ENCODE measurements at places on chromosomes 3 and 15.

DNA sequence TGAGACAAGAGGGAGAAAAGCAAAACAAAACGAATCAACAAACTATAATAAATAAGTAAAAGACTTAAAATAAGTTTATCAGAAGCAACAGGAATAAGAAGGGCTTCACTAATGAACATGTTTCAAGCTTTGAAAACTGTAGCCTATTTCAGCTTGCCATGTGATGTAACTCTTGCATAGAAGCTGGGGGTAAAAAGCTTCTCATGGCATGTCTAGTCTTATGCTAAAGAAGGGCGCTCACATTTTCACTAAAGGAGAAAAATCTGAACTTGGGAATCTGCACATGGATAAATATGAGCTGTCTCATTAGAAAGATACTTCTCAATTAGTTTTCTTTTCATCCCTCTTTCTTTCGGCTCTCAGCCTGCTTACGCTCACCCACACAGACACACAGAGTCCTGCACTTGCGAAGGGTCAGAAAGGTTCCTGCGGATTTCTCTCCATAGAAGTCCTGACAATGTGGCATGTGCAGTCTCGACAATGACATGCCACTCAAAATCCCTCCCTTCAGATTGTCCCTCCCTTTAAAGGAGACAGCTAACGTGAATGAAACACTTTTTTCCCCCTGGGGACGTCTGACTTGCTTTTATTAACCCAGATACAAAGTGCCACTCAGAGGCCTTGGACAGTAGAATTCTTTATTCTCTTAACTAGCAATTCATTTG is 568.9 kb upstream of the NR2F2 start:
- DNase-seq, result no peak

DNA sequence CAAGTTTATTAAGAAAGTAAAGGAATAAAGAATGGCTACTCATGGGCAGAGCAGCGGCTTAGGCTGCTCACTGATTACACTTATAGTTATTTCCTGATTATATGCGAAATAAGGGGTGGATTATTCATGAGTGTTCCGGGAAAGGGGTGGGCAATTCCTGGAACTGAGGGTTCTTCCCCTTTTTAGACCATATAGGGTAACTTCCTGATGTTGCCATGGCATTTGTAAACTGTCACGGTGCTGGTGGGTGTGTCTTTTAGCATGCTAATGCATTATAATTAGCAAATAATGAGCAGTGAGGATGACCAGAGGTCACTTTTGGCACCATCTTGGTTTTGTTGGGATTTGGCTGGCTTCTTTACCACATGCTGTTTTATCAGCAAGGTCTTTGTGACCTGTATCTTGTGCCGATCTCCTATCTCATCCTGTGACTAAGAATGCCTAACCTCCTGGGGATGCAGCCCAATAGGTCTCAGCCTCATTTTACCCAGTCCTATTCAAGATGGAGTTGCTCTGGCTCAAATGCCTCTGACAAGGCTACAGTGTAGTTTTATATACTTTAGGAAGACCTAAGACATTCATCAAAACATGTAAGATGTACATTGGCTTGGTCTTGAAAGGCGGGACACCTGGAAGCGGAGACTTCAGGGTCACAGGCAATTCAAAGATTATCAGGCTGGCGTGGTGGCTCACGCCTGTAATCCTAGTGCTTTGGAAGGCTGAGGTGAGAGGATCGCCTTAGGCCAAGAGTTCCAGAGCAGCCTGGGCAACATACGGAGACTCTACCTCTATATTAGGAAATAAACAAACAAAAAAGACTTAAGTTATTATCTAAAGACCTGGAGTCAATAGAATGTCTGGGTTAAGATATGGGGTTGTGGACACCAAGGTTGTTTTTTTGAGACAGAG is 3.2 kb upstream of the BLOC1S6 start:
- no peak for DNase-seq

DNA sequence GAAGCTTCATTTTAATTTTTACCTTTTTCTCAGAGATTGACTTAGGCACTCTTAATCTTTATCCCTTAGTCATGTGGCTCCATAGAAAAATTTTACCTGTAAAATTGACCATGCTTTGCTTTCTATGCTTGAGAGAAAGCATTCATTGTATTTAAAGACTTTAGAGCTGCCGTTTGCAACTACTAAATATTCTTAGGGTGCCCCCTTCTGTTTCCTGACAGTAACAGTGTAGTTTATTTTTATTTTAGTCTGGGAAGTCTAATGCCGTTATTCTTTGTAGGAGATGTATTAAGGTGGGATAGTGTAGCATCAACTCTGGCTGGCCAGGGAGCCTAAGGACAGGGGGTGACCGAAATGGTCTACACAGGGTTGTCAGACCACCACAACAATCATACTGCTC is 84.5 kb upstream of the SYNPR start:
- no peak for DNase-seq

DNA sequence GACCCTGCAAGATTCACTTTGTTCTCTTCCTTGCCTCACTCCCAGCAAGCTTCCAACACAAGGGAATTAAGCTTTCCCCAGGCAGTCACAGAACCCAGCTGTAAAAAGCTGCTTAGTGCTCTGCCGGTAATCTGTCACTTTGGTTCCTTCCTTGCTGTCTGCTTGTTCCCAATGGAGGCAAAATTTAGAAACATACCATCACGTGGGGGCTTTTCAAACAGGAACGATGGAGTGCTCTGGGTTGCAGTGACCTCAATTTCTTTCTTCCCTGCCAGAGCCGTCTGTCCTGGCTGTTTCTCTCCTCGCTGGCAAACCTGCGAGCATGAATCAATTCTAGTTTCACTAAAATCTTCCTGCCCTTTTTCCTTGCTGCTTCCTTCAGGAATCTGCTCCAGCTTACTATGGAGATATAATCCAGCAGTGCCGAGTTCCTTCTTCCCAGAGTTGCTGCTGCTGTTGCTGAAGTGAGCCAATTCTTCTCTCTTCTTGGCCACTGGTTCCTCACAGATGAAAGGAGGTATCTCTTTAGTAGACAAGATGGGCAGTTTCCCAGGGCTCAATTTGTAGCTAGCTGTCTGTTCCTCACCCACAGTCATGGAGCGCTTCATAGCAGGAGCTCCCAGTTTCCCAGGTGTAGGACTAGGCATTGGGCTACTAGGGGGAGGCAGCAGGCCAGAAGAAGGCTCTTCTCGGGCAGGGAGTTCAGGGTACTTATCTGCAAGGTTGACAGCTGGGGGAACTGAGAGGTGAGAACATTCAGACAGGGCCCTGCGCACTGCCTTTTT is 88.1 kb downstream of the DHX30 start:
- no peak for DNase-seq

- no peak for DNase-seq
These were observed 3.1 kb upstream of the FOXB1 start for GRCh38 chr15:60000824-60001609.

DNA sequence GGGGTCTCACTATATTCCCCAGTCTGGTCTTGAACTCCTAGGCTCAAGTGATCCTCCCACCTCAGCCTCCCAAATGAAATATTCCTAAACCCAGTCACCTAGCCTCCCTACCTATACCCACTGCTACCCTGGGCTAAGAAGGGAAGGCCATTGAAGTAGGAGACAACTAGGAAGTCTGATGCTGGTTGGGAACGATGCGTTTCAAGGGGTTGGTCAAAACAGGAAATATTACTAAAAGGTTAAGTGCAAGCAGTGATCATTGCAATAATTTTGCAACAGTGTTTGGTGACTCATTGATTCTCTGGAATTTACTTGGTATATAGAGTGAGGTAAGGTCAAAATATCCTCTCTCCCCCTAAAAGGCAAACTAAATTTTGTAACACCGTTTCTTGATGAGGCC is 4.6 kb upstream of the UQCRC1 start:
- DNase-seq, result no peak

DNA sequence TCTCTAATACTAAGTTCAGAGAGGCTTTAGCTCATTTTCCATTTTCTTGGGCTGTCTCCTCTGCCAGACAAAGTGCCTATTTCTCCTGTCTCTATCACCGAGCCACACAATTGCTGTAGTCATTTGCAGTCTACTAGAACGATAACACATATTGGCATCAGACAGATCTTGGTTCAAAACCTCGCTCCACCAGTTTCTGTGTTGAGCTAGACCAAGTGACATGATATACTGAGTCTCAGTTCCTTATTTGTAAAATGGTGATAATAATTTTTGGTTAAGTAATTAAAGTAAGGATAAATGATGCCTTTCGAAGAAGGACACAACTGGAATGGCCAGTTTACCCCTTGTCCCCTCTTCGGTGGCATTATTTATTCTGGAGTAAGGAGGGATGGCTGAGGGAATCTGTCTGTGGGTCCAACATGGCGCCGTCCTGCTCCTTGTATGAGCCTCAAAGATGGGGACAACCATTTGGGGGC is 398 bp upstream of the RAB7A start:
- no peak for DNase-seq

DNA sequence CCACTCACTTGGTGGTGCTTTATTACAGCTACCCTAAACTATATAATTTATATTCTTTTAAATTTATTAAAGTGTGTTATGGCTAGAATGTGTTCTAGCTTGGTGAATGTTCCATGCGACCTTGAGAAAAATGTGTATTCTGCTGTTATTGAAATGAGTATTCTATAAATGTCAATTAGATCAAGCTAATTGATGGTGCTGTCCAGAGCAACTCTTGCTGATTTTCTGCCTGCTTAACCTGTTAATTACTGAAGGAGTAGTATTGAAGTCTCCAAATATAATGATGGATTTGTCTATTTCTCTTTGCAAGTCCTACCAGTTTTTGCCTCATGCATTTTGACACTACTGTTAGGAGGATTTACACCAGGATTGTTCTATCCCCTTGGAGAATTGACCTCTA is 3.2 kb upstream of the TEX9 start:
- no peak for DNase-seq

DNA sequence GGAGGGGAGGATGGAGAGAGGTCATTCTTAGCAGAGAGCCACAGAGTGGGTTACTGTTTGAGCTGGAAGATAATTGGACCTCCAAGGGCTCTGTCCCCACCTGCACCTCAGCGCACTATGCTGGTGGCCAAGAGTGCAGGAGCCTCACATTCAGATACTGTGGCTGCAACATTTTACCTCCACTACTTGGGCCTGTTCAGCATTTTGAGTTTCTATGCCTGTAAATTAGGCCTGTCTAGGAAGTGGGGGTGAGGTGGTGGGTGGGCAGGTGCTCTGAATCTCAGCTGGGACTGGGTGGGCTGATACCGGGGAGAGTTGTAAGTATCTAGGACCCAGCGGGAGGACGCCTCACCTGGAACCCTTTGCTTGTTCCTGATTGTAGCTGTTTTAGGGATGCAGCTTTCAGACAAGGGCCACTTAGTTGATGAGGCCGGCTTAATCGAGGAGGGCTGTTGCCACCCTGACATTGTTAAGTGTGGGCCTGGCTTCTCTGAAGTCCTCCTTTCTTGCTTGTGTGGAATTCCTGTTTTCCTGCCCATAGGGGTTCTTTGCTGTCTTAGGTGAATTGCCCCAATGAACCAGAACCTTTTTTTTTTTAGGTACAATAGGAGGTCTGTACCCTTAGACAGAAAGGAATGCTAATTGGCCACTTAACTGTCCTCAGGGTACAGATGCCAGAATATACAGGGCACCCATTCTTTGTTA is 83.8 kb downstream of the SMAD3 start:
- DNase-seq, result no peak

DNA sequence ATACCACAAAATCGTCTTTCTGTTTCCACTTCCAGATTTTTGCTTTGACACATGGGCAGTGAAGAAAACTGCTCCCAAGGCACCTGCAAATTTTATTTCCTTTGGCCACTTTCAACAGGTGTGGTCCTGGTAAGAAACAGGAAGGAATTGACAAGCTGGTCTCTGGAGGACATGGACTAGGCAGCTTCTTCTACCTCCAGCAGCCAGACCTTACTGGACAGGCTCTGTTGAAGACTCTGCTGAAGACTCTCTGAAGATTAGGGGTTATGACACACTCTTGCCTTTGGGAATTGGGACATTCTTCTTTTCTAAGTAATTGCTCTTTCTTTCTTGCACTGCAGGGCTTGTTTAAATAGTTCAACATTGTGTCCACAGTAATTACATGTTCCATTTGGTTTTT is 147.7 kb upstream of the DCBLD2 start:
- DNase-seq, result no peak

GRCh38 chr3:182906036-182906435 is 74.3 kb downstream of the DCUN1D1 start:
- DNase-seq, result no peak
